ENCODE measurements at places on chromosomes 7 and 10.

DNA sequence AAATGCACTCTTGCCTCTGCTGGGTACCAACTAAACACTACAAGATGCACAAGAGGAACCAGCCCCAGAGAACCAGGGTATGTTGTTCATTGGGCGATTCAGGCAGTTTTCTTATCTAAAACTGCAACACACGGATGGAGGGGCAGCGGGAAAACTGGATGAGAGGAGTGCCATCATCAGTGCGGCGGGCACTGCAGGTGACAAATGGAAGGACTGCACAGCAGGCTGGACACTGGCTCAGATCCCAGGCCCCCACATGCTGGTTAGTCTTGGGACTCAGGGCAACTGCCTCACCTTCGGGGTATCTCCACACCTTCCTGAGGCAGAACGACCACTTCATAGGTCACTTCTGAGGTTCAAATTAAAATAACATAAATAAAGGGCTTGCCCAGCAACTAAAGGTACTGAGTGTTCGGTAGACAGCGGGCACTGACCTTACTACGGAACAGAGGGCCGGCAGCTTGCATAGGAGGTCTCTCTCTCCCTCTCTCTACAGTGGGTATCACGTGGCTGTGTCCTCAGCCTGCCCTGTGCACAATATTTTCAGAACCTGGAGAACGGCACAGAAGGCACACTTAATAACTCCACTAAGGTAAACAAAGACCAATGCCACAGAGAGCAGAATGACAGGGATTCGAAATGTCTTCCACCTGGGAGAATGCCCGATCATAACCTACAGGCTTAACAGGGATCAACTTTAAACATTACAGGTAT lies 72.1 kb downstream of the GRB10 start:
- DNase-seq = no peak

- DNase-seq = no peak
These were observed 3.1 kb downstream of the INA start for GRCh38 chr10:103280031-103280430.

DNA sequence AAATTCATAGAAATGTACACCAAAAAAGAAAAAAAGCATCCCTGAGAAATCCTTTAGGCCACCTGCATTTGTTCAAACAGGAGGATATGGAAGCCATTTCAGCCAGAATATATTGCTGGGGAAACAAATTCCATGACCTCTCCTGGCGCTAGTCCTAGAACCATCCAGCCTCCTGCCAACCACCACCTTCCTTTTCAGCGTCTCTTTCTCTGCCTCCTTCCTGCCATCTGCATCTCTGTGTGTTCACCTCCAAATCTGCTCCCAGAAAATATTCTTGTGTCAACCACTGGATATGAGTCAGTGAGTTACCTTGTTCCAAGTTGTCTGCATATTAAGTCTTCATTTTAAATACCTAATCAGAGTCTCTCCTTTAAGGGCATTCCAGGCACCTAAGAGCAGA lies 50.6 kb upstream of the NPY start:
- no peak for DNase-seq

DNA sequence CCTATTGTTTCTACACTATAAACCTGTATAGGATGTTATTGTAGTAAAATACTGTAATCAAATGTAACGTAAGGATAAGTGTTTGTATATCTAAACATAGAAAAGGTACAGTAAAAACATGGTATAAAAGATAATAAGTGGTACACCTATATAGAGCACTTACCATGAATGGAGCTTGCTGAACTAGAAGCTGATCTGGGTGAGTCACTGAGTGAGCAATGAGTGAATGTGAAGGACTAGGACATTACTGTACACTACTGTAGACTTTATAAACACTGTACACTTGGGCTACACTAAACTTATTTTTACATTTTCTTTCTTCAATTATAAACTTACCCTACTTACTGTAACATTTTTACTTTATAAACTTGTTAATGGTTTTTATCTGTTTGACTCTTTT lies 732.9 kb upstream of the LRRN3 start:
- DNase-seq = no peak

GRCh38 chr7:146878901-146879300 lies 762.3 kb downstream of the CNTNAP2 start:
- no peak for DNase-seq

DNA sequence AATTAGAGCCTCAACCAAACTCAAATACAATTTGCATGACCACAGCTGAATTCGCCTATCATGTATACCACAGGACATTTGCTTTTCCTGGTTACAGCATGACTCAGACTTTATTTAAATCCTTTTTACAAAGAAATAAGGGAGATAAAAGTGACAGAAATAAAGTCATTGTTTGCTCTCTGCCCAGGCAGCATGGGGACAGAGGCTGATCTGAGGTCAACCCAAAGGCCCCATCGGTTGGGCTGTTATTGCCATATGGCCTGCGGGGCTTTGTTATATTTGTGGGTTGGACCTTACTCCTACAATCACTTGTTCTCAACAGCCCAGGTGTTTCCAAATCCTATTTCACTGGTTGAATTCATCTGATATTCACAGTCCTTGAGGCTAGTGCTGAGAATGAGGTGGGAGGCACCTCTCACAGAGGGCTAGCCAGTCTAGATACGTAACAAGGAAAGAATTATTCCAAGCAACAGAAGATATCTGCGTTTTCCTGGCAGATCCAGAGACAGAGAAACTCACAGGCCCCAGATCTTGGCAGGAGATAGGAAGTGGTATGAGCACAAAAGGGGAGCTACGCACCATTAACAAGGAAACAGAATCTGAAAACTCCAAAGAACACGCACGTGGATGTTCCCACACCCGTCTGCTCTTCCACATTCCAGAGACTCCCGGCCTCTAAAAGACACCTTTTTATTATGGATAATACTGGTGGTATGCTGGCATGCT lies 117.3 kb downstream of the HIPK2 start:
- no peak for DNase-seq

DNA sequence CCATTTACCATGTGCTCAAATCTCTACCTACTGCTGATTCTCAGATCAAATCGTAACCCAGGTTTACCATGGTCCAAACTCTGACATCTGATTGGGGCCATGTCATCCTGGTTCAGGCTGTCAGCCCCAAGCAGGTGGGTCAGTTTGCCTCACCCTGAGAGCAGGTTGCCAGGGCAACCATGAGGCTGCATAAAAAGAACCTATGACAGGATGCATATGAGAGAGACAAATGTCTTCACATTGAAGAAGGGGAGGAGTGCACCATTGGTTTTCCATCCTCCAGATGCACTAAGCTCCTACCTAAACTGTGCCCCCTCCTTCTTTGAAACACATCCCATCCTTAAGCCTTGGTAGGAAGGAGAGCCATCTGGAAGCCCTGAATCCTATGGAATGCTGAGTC lies 10.2 kb downstream of the PRSS1 start:
- no peak for DNase-seq
